ENCODE measurements at places on chromosomes 3 and 15.
A peak's percentile ranks its signal among the peaks of the same experiment; 100 is the strongest.

DNA sequence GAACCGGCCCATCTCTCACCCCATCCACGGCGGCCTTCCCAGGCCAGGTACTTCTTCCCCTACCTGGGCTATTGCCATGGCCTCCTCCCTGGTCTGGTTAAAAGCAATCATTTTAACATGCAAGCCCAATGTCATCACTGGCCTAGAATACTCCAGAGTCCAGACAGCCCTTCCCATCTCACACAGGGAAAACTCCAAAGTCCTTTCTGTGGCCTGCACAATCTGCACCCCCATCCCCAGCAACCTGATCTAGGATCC lies 45.8 kb upstream of the SLCO2A1 start:
- no peak for DNase-seq

DNA sequence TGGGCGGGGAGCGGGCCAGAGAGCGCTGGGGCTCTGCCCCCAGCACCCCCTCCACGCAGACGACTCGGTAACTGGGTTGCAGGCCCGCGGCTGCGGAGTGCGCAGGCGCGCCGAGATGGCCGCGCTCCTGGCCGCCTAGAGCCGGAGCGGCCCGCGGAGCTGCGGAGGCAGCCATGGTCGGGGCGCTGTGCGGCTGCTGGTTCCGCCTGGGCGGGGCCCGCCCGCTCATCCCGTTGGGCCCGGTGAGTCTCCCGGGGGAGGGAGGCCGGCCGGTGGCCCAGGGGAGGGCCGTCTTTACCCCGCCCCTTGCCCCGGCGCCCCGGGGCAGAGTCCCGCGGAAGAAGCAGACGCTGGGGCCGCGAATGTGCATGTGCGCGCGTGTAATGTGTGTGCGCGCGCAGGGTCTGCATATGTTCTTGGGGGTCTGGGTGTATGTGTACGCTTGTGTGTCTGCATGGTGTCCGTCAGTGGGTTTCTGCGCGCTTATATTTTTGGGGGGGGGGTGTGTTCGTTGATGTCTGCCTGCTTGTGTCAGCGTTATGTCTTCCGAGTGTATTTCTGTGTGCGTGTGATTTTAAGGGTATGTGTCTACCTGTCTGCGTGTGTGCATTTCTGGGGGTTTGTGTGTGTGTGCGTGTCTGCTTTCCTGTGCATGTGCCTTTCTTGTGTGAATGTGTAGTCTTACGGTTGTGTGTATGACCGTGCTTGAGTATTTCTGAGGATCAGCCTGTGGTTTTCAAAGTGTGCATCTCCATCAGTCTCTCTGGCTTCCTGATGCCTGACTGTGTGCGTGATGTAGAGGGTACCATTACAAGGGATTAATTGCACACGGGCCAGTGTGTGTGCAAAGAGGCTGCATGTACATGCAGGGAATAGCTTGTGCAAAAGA lies at the start of gene ABHD14A:
Gene ABHD14A (plus strand): TSS at position 102 of the 889 bp plus-strand sequence. CDS start 72 bp downstream, at position 174.
- peak; percentile 54 for DNase-seq

GRCh38 chr15:50137330-50137761 lies 18.3 kb upstream of the ATP8B4 start:
- DNase-seq: no peak

DNA sequence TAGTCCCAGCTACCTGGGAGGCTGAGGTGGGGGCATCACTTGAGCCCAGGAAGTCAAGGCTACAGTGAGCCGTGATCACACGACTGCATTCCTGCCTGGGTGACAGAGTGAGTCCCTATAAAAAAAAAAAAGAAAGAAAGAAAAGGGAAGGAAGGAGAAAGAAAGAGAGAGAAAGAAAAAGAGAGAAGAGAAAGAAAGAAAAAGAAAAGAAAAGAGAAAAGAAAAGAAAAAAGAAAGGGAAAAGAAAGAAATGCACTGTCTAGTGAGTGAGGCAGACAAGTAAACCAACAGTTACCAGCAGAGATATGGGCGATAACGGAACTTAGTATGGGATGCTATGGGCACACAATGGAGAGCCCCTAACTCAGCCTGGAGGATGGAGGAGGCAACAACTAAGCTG lies 37.2 kb upstream of the TSEN2 start:
- no peak for DNase-seq

DNA sequence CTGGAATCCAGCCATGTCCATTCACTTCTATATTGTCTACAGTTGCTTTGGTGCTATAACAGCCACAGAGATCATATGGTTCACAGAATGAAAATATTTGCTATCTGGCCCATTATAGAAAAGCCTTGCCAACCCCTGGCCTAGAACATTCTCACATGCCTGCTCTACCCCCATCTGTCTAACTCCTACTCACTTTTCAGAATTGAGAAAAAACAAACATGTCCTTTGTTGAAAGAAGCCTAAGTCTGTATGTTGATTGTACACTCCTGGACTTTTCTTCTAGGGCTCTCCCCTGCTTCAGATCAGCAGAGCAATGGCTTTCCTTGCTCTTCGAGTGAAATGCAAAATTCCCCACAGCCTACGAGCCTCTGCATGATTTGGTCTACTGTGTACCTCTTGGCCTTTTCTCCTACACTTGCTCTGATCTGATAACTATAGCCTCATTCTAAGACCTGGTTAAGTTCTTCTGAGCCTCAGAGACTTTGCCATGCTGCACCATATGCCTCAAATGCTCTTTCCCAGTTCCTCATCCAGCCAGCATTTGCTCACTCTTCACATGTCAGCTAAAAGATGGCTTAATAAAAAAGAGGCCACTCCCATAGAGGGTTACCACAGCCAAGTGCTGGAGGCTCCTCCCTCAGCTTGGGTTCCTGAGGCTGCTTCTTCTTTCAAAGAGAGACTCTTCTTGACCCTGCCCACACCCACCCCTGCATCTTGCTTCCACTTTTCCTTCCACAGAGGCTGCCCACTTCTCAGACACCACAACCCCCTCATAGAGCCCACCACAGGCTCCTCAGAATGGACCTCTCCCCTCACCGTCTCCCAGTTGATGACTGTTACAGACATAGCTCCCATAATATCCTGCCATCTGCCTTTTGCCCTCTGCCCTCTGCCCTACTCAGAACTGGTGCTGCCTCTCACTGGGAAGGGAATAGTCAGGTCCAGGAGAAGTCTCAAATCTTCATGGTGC lies 22.9 kb upstream of the DCLK3 start:
- DNase-seq: no peak

DNA sequence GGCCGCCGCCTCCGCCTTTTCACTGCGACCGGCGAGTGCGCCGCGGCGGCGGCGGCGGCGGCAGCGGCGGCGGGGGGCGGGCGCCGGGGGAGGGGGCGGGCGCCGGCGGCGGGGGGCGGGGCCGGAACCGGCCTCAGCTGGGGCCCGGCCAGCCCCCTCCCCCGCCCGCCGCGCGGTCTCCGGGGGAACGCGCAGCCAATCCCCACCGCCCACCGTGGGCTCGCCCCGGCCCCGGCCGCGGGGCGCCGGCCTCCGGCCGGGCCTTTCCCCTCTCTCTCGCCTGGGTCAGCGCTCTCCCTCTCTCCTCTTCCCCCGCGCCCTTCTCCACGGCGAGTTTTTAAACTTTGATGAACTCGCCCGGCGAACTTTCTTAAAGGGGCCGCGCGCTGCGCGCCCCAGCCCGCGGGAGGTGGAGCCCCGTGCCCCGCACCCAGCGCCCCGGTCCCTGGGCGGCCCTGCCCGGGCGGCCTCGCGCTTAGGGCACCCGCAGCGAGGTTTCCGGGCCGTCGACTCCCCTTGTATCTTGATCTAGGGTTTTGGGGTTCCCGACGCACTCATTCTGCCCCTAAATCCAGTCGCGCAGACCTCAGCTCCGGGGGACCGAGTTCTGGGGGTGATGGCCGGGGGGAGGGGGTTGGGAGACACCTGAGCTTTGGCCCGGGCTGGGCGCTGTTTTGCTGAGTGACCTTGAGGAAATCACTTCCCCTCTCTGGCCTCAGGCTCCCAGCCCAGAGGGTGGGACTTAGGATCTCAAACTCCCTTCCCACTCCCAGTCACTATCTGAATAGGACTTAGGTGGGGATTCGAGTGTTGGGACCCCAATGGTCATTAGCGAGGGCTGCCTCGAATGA lies at the start of gene RBPMS2:
Gene RBPMS2 (minus strand): TSS at position 39 of the 851 bp plus-strand sequence. CDS start 270 bp downstream, outside the sequence.
- DNase-seq: no peak

DNA sequence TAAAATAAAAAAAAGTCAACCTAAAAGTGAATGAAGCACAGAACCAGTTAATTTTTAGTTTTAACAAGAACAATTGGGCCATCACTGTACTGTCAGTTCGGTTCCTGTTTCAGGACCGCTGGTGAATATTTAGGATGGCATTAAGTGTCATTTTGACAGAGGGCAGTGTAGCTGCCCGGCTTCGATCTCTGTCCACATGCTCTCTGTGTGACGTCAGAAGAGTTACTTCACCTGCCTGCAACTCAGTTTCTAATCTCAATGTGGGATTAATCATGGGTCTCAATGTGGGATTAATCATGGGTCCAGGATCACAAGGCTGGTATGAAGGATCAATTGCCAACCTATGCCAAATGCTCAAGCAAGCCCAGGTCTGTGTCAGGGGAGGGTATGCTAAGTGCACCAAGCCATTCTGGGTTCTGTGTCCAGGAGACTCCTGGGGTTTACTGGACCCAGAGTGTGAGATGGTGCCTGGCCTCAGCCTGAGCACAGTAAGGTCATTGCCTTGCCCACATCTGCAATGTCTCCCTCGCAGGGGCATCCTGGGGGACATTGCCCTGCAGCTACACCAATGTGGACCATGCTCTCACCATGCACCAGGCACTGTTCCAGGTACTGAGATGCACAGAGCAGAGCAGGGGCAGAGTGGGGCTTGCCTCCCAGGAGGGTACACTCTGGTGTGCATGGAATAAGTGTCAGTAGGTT lies 8.1 kb downstream of the GABRA5 start:
- no peak for DNase-seq

DNA sequence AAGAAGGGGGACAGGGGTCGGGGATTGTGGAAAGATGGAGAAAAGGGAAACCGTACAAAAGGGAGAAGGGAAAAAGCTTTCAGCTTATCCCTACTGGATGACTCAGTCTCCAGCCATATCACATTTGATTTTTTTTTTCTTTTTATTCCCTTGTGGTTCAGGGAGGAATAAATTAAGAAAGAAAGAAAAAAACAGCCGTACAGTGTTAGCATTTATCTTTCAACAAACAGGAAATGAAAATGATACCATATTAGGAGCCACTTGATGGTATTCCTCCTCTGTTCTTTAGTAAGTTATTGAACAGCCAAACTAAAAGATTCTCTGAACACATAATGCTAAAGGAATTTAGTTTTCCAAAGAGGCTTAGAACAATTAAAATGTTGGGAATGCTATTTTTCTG lies 594.4 kb downstream of the FOXP1 start:
- DNase-seq: no peak

- DNase-seq: no peak
These were observed 17.1 kb downstream of the CACNA2D2 start for GRCh38 chr3:50486219-50486888.

DNA sequence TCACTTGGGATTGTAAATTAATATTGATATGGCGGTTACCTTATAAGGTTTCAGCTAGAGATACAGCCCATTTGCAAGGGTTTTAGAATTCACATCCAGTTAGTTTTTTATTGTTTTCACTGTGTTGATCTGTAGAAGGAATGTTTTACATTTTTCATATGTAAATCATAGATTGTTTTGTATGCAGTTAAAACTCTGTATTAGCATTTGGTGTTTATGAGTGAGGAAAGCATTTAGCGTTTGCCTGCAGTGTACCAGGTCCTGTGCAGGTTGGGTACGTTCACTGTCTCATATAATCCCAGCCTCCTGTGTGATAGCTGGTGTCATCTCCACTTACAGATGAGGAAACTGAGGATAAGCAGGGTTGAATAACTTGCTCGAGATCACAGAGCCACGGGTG lies 23.8 kb downstream of the MAP6D1 start:
- no peak for DNase-seq

DNA sequence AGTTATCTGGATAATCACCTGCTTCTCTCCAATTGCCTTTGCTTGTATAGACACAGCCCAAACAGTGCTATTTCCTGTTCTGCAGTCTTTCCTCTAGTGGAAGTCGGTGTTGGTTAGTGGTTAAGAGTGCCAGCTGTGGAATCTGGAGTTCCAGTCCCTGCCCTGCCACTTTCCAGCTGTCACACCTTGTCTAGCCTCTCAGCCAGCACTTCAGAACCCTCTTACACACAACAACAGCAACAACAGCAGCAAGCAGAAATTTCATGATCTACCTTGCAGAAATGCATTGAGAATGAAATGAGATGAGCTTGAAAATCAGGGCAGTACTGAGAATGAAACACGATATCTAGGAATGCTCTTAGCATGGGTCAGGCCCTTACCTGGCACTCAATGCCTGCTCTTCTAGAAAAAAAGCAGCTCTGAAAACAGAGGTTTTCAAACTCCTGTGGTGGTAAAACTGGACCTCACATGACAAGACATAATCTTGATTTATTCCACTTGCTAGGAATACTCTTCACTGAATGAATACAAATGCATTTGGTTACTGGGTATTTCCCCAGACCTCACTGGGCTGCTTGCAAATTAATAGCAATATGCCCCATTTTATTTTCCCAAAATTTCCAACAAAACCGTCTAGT lies 3.3 kb upstream of the WNT5A start:
- no peak for DNase-seq

DNA sequence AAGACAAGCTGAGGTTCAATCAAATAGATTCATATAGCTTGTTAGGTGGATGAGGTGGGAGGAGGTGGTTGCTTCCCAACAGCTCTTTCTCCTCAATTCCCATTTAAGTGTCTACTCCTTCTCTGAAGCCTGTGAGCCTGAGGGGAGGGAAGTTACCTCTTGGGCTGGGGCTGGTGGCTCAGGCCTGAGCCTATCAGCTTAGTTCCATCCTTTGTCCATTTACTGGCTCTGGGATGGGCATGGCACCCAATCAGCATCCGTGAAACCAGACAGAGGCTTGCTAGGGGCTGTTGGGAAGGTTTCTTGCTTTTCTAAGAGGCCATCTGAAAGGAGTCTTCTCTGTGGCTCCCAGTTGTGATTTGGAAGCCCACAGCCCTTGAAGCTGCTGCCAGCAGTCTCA lies 57.3 kb downstream of the TAMM41 start:
- DNase-seq: no peak

GRCh38 chr3:127034990-127035652 lies 52.2 kb downstream of the PLXNA1 start:
- no peak for DNase-seq

Data from activated CD8-positive, alpha-beta memory T cell treated with anti-CD3 and anti-CD28 coated beads for 1 hour (primary cell).